ENCODE measurements at places on chromosomes 4 and X.

DNA sequence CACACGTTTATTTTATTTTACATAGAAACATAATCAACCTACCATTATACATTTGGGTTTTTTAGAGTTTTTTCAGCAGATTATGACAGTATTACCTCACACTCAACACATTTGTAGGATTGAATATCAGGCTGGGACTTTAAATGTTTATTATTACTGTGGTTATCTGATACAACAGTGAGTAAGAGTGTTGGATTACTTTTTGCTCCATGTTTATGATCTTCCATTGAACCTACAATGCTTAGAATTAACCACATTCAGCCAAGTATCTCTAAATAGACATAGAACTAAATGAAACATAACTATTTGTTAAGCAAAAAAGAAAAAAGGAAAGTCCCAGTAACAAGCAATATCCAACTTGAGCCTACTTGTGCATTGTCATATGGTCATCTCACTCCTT, 607.4 kb upstream of the PITX2 start:
- no peak for DNase-seq

GRCh38 chr4:153781717-153782416, 7.0 kb downstream of the SFRP2 start:
- no peak for DNase-seq

DNA sequence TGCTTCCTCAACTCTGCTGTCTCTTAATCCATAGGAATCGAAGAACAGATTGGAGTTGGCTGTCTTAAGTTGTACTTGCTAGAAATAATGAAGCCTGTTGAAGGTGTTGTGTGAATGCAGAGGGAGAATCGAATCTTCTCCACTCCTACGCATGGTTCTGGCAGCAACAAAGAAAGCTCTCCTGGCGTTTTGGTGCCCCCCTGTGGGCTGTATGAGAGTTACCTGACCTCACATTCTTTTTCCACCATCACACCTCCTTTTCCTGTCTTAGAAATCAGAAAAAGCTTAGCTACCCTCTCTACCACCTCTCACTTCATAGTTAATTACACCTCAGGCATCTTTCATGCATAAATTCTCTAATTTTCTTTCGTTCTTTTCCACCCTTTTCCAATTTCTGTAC, 16.3 kb downstream of the KLF8 start:
- peak; percentile 30 for DNase-seq

GRCh38 chr4:123093236-123093635, 170.8 kb upstream of the NUDT6 start:
- DNase-seq: peak; percentile 10

DNA sequence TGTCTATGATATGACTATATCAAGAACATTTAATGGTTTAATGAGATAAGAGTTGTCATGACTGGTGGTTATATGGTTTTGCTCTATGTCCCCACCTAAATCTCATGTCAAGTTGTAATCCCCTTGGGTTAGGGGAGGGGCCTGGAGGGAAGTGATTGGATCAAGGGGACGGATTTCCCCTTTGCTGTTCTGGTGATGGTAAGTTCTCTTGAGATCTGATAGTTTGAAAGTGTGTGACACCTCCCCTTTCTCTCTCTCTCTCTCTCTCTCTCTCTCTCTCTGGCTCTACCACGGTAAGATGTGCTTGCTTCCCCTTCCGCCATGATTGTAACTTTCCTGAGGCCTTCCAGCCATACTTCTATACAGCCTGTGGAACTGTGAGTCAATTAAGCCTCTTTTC, 803.4 kb downstream of the TRIML1 start:
- DNase-seq: no peak

- DNase-seq: no peak
These were observed 109.4 kb downstream of the GPR143 start for GRCh38 chrX:9656277-9656676.

GRCh38 chrX:123698979-123699520, 33.8 kb downstream of the THOC2 start:
- peak; percentile 5 for DNase-seq

- no peak for DNase-seq
These were observed 20.9 kb downstream of the SPIN3 start for GRCh38 chrX:56974408-56974807.

DNA sequence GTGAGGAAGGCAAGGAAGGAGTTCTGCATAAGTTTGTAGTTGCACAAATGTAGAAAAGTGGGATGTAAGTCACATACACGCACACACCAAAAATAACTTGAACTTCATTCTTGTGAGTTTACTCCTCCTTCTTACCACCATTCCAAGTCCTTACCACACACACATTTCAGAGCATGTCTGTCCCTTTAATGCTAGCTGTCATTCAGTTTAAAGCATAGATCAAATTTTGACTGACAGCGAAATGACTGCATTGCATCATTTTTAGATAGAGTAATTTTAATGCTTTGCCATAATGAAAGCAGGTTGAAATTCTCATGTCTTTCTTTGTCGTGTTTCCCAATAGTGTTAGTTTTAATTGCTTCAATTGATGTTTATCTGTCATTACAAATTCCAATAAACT, 629.6 kb upstream of the HTR2C start:
- DNase-seq: no peak

- no peak for DNase-seq
These were observed 9.3 kb downstream of the AADAT start for GRCh38 chr4:170080496-170080895.

DNA sequence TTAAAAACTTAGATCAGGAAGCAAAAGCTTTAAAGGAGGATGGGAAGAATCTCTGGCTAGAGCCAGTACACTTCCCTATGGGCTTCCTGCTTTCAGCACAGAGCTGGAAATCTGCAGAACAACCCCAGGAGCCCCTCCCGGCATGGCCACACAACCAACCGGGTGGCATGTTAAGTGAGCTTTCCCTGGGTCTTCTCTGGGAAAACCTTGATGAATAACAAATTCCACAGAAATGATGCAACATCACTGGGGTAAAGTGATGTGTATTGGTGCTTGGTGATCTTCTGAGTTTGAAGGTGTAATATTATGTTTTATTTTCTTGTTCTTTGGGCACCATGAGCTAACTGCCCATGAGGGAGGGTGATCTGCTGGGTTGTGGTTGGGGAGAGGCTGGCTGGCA, 22.1 kb downstream of the NHS start:
- DNase-seq: no peak

GRCh38 chr4:152696764-152697261, 17.0 kb upstream of the TMEM154 start:
- no peak for DNase-seq

DNA sequence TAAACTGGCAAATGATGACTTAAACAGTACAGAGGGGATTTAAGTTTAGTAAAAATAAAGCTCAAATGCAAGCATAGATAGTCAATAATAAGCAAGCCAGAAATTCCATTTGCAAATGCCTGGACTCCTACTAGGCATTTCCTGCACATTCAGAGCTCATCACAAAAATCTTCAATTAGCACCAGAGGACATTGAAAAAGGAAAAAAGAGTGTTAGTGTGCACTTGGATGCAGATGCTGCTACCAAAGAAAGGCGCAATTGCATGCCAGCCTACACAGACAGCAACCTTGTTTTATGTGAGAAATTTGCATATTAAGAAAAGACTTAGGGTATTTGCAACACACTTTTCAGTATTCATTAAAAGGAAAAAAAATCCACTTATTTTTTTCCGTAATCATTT, 282.1 kb downstream of the GRIA2 start:
- DNase-seq: no peak

DNA sequence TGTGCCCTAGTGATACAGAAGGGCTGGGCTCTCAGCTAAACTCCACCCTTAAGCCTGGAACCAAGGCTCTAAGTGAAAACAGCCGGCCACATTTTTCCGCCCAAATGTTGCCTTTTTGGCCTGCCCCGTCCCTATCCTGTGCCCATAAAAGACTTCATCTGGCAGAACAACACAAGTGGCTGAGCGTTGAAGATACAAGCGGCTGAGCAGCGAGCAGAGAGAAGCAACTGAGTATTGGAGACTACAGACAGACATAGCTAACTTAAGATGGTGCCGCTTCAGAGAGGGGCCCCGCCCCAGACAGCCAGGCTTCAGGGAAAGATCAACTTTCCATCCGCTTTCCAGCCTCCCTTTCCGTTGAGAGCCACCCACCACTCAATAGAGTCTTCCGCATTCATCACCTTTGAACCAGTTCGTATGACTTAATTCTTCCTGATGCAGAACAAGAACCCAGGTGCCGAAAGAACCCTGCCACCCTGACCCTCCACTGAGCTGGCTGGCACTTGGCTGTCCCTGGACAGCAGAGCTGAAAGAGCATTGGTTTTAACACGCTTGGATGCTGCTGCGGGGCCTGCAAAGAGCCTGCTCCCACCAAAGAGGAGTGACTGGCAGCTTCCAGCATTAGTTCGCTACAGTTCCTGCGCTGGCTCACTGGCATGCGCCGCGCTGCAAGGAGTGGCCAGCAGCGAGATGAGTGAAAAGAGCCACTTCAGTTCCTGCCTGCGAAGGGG, 853.2 kb upstream of the INTU start:
- no peak for DNase-seq

GRCh38 chrX:153417637-153418036, 6.4 kb downstream of the ZFP92 start:
- DNase-seq: no peak

DNA sequence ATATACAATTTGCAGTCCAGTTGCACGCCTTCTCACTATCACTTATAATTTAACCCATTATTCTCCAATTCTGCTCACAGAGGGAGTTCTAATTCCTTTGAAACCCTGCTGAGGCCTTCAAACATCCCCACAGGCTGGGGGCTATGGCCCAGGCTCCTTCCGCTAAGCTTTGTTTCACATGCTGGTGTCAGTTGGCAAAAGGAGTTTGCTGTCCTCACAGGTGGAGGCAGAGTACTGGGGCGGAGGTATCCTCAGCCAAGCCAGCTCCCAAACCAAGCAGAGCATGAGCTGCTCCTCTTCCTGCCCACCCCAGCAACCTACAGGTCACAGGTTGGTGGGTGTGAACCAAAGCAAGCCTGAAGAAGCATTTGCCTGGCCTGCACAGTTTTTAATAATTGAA, 21.5 kb downstream of the BTC start:
- no peak for DNase-seq

DNA sequence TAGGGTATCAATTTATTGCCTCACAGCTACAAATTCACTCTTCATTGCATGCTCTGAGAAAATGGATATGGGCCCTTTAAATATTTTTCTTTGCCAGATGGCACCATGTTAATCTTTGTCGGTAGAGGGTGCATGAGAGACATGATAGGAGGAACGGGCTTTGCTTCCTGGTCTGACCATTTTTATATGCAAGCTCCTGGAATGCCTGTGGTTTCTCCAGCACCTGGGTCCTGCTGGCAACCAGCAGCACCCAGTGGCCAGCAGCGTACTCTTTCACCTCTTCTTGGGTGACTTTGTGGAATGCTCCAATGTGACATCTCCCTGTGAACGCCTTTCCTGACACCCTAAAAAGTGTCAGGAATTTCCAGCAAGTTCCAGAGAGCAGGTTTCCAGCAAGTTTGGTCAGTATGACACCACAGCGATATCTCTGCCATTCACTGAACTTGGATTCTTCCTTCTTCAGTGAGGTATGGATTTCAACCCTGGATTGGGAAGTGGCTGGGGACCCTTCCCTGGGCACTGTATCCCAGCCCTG, 140.3 kb upstream of the PGRMC2 start:
- DNase-seq: no peak

DNA sequence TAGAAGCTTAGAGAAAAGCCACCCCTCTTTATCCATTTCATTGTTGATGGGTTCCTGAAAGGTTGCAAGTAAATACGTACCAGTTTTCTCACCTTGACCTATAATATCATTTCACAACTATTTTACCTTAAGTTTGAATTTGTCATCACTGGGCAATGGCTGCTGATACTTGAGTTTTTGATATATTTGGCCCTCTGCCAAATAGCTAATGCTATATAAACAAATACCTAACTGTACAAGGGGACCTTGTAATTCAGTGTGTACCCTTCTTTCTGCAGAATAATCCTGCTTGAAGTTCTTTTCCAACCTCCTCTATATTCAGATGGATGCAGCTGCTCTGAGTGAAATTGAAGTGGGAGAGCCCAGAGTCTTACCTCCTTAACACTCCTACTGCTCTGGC, 19.0 kb upstream of the GLUD2 start:
- DNase-seq: no peak

- no peak for DNase-seq
These were observed 300.5 kb downstream of the TRIML1 start for GRCh38 chr4:188439641-188440311.

DNA sequence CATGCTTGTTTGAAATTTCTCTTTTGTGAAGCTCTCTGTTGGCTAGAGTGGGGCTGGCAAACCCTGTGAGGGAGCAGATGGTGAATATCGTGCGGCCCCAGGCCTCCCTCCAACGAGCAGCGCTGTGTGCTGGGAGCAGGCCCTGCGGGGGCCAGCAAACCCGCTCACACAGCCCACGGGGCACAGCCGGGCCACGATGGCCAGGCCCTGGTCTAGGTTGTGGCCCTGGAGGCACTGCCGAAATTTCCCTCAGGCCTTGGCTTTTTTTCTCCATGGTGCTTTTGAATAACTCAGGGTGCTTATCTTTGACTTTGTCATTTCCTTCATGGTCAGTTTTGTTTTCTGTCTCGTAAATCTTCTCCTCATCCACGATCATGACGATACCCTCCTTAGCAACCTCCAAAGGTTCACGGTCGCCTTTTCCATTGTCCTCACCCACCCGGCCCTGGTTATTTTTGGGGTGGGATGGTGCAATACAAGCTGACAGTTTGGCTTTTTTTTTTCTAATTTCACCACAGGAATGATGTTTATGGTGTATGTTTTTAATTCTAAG, 20.7 kb downstream of the PCGF3 start:
- peak; percentile 68 for DNase-seq

DNA sequence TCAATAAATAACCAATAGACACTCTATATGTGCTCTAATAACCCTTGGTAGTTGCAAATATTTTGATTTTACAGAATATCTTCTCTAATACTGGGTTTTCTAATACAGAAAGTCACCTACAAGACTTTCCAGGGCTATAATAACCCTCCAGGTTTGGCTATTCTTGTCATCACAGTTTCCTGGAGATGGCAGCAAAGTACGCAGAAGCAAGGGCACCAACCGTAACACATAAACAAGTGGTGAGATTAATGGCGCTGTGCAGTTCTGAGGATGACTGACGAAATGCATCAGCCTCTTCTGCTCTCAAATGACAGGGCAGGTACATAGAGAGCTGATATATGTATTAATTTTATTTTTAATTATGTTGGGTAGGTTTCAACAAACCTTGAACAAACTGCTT, 122.4 kb downstream of the C4orf33 start:
- no peak for DNase-seq

DNA sequence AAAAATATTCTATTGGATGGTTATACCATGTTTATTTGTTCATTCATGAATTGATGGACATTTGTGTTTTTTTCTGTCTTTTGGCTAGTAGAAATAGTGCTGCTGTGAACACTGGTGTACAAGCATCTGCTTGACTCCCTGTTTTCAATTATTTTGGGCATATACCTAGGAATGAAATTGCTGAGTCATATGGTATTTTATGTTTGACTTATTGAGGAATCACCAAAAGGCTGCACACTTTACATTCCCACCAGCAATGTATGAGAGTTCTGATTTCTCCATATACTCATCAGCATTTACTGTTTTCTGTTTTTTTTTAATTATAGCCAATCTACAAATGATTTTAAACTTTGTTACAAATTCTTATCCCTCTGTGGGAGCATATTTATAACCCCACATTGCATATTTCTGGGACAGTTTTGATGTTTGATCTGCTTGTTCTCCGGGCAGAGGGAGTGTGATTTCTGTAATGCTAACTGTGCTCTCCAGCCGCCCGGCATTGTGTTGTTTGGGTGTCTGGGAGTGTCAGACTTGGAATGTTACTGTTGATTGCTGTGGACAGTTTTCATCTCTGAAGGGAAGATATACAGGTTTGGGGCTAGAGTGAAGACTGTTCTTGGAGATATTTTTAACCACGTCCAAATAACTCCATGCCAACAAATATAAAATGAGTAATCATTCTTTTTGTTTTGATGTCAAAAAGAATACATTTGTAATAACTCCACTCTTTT, 60.5 kb upstream of the PGRMC2 start:
- no peak for DNase-seq

Measured in cerebellum (tissue), 4 donors.